ENCODE measurements at places on chromosomes 4 and X. TPM values are rescaled to one million over a fixed set of nuclear protein-coding genes. Genes with fewer than 3 reads are reported as not detected.

Gene WAS
- total RNA-seq = 4.8 TPM

Gene P2RY8
- 3.4 TPM for total RNA-seq

Gene UNC5C
- 6.2 TPM for total RNA-seq

Gene SLC10A6
- total RNA-seq = 1.6 TPM

Gene DKK2
- total RNA-seq = 4.4 TPM

Gene NPNT
- 5.8 TPM for total RNA-seq

Gene NLGN3
- 1.9 TPM for total RNA-seq

Gene GAGE12J
- total RNA-seq = not detected

Gene IQCM
- not detected for total RNA-seq

Gene CPEB2
- 19.8 TPM for total RNA-seq

GRCh38 chr4:24862073-24862751 is 50.6 kb downstream of the CCDC149 start:
- no peak for DNase-seq

- no peak for DNase-seq
These were observed 93.0 kb downstream of the ZXDA start for GRCh38 chrX:57817302-57817701.

- DNase-seq = no peak
These were observed 2201.6 kb upstream of the TENM3 start for GRCh38 chr4:180041576-180041975.

DNA sequence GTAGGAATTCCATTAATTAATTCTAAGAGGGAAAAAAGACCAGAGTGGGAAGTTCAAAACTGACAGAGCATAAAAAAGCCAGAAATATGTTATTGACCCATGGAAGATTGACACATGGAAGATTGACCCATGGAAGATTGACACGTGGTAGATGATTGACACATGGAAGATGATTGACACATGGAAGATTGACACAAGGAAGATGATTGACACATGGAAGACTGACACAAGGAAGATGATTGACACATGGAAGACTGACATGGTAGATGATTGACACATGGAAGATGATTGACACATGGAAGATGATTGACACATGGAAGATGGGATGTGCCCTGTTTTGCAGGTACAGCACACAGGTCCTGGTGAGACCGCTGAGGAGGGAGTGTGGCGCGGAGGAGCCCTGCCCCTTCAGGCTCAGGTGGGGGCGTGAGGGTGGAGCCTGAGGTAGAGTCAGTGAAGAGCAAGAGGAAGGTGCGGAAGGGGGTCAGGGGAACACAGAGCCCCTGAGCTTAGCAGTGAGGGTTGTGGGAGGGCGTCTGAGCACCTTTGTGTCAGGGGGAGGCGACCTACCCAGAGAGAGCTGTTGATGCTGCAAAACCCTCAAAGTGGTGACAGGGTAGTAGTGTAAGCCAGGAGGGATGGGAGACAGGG is 15.8 kb upstream of the PDE6B start:
- DNase-seq = no peak

DNA sequence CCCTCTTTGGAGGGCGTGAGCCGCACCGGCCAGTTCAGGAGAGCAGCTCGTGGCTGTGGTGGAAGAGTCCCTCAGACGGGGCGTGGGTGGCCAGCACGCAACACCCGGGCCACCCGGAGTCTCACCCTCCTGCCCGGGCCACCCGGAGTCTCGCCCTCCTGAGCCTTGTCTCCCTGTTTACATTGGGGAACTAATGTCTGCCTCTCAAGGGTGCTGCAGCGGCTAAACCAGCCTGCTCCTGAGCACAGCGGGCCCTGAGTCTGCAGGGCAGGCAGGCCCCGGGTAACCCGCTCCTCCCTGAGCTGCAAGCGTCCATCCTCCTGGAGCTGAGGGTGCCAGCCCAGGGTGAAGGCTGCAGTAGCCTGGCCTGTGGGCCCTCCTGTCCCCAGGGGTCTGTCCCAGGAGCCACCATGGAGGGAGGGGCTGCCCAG is 3.0 kb downstream of the PDE6B start:
- DNase-seq = no peak

GRCh38 chrX:34880656-34881055 is 61.9 kb upstream of the FAM47B start:
- DNase-seq = no peak

DNA sequence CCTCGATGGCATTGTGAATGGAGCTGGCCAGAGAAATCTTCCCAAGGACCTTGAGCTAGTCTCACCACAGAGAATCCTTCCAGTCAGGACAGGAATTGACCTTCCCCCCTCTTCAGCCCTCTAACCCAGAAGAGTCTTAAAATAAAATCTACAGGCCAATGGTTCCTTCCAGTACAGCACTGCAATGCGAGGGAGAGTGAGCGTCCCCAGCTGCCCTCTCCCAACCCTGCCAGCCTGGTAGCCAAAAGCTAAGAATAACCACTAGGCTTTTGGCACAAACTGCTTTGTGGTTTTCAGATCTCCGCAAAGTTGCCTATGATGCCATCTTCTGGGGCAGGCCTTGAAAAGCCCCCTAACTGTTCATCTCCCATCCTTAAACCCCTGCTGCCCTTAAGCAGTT is 175.1 kb downstream of the AR start:
- DNase-seq = no peak

GRCh38 chr4:56511098-56511497 is 5.5 kb downstream of the ARL9 start:
- DNase-seq = no peak

DNA sequence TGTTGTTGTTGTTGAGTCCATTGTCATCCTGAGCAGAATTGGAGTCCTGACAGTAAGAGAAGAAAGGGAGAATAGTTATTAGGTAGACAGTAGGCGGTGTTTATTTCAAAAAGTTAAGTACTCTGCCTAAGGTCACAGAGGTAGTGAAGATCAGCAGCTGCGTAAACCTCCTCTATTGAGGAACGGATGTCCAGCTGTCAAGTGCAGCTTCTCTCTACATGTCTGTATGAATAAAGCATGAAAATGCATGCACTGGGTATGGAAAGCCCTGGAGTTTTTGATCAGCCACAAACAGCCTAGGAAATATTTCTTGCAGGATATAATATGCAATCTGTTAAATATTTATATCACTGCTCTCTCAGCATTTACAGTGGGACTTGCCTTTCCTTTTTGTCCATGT is 109.4 kb upstream of the CBLL2 start:
- no peak for DNase-seq

- DNase-seq = no peak
These were observed 229.9 kb upstream of the AFF2 start for GRCh38 chrX:148270499-148270898.

GRCh38 chr4:47031011-47031678 is at the start of gene GABRB1:
GABRB1 (plus strand) TSS chr4:47031567.
- no peak for DNase-seq

DNA sequence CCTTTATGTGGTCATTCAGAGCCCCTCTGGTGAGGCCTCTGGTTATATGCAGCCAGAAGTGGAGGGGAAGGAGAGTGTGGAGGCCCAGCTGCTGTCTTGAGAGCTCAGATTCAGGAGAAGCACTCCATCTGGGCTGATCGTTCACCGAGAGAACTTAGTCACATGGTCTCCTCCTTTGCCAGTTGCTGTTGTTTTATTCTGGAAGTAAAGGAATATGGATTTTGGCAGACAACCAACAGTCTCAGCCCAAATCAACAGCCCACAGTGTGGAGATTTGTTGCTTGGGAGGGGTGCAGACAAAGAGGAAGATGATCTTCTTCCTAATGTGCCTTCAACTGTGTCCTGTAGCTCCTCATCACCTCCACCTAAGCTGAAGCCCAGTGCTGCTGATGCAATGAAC is 355.4 kb downstream of the ANK2 start:
- DNase-seq = no peak

GRCh38 chrX:23133551-23133950 is 133.8 kb downstream of the DDX53 start:
- no peak for DNase-seq

GRCh38 chr4:158122501-158122900 is 50.3 kb downstream of the GASK1B start:
- DNase-seq = no peak

DNA sequence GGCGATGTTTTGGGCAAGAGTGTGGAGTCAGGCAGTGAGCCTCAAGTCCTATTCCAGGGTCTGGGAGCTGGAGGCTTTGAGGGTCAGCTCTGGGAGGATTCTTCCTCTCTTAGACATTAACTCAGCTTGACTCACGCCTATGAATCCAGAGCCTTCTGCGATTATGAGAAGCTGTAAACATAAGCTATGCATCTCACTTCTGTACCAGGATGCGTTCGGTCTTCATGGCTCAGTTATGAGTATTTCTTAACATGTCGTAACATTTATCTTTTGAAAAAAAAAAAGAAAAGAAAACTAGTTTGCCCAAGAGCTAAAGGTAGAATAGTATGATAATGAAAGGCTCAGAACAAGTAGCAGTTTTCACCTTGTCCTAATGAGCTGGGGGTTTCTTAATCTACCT is 4.6 kb downstream of the SHROOM2 start:
- no peak for DNase-seq

- DNase-seq = no peak
These were observed 26.5 kb downstream of the STIM2 start for GRCh38 chr4:26887143-26887542.

DNA sequence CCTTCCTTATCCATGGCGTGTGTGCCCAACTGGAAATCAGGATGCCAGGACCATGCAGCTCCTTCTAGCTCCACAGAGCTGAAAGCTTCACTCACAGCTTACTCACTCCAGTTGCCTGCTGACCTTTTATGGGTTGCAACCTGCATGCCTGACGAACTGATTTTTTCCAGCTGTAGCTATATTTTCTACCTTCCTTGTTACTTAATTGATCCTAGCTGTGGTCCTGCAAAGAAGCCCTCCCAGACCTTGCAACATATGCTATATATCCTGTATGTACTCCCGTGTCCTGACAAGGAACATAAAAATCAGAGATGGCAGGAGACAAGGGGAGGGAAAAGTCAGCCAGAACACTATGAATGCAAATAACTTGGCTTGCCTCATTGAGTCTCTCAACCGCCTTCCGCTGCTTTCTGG is 135.3 kb upstream of the LDB2 start:
- no peak for DNase-seq
